ENCODE measurements at places on chromosomes 1 and 21.
A peak's percentile ranks its signal among the peaks of the same experiment; 100 is the strongest.

DNA sequence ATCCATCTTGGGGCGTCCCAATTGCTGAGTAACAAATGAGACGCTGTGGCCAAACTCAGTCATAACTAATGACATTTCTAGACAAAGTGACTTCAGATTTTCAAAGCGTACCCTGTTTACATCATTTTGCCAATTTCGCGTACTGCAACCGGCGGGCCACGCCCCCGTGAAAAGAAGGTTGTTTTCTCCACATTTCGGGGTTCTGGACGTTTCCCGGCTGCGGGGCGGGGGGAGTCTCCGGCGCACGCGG is 282 bp upstream of the SOD1 start:
- H3K4me1 ChIP-seq = peaks cover 5% of the 10 kb centered on the region
- peaks cover 5% of the 10 kb centered on the region for H3K36me3 ChIP-seq
- H3K4me3 ChIP-seq = peak overlapping the region; percentile 87

DNA sequence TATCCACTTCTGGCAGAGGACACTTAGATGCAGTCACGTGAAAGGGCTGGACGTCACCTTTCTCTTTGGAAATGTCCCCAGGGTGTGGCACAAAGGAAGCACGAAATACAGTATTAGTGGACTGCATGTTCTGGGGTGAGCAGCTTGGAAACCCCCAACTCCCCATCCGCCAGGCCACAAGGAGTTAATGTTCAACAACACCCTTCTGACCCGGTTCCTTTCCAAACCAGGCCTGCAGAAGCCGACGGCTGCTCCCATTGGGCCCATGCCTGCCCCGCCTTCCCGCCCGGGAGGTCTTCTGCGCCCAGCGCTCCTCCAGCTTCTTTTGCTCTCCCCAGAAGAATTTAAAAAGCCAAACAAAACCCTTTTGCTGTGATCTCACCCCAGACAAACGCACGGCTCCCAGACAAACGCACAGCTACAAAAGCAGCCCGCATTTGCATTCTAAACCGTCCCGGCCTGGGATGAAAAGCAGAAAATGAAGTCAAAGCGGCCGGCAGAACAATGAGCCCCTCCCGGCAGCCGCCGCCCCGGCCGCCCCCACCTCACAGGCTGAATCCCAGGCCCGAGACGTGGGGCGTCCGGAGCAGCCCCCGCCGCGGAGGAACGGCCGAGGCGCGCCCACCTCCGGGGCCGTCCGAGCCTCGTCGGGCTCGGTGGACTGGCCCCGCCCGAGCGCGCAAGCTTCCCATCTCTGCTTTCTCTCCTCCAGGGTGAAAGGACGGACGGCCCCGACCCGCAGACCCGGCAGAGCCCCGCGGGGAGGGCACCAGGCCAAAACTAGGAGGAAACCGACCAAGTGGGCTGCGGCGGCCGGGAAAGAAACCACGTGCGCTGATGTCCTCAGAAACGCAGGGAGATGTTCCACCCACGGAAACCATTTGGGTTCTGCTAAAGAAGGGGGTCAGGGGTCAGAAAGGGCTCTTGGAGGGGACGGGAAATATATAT is 101.9 kb downstream of the PLPP3 start:
- DNase-seq = no peak
- H3K4me1 ChIP-seq = peaks cover 6% of the 10 kb centered on the region
- no peak overlapping the region for H3K27ac ChIP-seq
- H3K27me3 ChIP-seq = no peaks in the 10 kb centered on the region
- no peaks in the 10 kb centered on the region for H3K36me3 ChIP-seq
- no peak overlapping the region for H3K4me3 ChIP-seq

GRCh38 chr21:39666681-39667315 is 54.1 kb downstream of the B3GALT5 start:
- no peak overlapping the region for H3K27ac ChIP-seq
- H3K36me3 ChIP-seq = no peaks in the 10 kb centered on the region
- no peak for DNase-seq
- H3K4me1 ChIP-seq = no peaks in the 10 kb centered on the region
- no peak overlapping the region for H3K4me3 ChIP-seq

GRCh38 chr21:42010507-42011495 is 641 bp upstream of the ZBTB21 start:
- no peak for DNase-seq
- peaks cover 9% of the 10 kb centered on the region for H3K4me1 ChIP-seq
- H3K27ac ChIP-seq = peak overlapping the region; percentile 91
- H3K36me3 ChIP-seq = peaks cover 16% of the 10 kb centered on the region
- no peaks in the 10 kb centered on the region for H3K27me3 ChIP-seq
- peak overlapping the region; percentile 76 for H3K4me3 ChIP-seq

DNA sequence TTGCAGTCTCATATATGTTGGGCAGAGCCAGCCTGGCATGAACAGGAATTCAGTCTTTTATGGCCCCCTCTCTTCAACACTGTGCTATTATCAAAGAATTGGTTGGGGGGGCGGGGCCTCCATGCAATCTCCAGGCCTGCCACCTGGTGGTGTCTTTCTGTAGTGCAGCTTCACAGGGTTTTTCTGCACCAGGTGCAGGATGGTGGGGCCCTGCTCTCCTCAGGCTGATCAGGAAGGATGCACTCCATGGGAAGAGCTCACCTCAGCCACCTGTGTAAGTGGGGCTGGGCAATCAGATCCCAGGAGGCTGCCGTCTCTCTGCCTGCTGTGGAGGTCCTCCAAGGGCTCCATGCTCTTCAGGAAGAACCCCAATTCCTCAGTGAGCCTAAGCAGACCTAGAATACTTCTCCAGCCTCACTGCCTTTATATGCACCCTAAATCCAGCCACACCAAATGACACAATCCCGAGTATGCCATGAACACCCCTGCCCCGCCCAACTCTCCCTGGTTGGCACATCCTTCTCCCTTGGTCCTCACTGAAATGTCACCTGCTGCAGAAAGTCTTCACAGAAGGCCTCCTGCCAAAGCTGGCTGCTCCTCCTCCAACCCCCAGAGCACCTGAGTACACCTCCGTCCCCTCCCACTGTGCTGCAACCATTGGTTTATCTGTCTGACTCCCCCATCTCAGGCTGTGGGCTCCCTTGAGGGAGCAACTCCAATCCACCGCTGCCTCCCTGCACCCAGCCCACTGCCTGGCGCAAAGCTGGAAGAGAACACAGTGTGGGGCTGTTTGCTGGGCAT is 16.5 kb downstream of the STK40 start:
- no peak overlapping the region for H3K4me3 ChIP-seq
- DNase-seq = peak; percentile 43
- no peaks in the 10 kb centered on the region for H3K36me3 ChIP-seq
- H3K27ac ChIP-seq = peak overlapping the region; percentile 16
- H3K27me3 ChIP-seq = no peaks in the 10 kb centered on the region

- DNase-seq = no peak
- no peaks in the 10 kb centered on the region for H3K27me3 ChIP-seq
- no peak overlapping the region for H3K27ac ChIP-seq
- peaks cover 5% of the 10 kb centered on the region for H3K4me1 ChIP-seq
These were observed 47.4 kb downstream of the ZNF281 start for GRCh38 chr1:200362421-200362820.

GRCh38 chr21:36825658-36826057 is 126.7 kb downstream of the SIM2 start:
- DNase-seq = no peak
- H3K36me3 ChIP-seq = no peaks in the 10 kb centered on the region
- H3K4me3 ChIP-seq = no peak overlapping the region
- no peak overlapping the region for H3K27ac ChIP-seq

DNA sequence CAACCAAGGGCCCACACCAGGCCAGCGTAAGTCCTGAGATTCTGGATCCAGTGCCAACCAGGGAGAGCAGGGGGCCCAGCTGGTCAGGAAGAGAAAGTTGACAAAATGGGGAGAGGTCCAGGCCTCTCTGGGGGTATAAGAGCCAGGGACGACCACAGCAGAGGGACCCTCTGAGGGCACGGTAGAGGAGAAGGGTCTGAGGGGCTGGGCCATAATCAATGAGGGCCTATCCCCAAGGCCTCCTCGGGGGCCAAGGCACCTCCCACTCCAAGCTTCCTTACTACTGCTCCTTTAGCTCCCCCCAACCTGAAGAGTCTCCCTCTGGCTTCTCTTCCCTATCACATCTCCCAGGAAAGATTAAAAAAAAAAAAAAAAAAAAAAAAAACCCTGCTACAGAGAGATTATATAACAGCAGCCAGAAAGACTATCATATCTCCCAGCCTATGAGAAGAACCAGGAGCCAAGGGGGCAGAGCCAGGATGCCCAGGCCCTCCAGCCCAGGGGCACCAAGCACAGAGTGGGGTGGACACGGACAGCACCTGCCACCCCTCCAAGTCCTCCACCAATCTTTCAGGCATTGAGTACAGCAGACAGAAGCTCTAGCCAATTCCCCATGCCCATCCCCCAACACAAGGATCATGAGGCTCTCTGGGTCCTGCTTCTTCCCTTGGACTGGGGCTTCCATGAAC is 2.7 kb downstream of the MEF2D start:
- peaks cover 33% of the 10 kb centered on the region for H3K4me1 ChIP-seq
- no peaks in the 10 kb centered on the region for H3K36me3 ChIP-seq
- no peaks in the 10 kb centered on the region for H3K27me3 ChIP-seq
- no peak for DNase-seq
- no peak overlapping the region for H3K4me3 ChIP-seq
- H3K27ac ChIP-seq = no peak overlapping the region

DNA sequence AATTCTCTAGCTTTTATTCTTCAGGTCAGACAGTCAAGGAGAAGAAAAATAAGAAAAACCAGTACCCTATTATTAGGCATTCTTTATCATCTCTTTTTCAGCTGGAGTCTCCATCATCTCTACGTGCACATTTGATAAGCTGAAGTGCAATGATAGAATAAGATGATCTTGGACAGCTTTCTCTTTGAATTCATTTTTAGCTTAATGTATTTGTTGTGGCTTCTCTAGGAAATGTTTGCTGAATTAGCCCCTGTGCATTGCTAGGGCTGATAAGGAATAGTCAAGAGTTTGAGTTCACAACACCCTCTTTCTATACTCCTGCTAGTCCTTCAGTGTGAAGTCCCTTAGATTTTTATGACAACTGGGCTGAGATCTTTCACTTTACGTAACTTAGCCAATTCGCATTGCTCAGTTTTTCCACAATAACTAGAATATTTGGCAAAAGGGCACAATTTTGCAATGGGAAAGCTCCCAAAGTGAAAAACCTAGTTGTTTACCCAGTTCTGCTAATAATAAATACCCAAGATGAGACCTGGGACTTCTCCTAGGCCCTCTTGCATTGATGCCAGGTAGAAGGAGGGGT is 7.0 kb upstream of the KCNJ15 start:
- no peak for DNase-seq
- H3K4me3 ChIP-seq = no peak overlapping the region
- H3K36me3 ChIP-seq = no peaks in the 10 kb centered on the region
- H3K4me1 ChIP-seq = no peaks in the 10 kb centered on the region
- H3K27ac ChIP-seq = no peak overlapping the region
- H3K27me3 ChIP-seq = no peaks in the 10 kb centered on the region

All from HCT116 (cell line).